ENCODE measurements at places on chromosomes 7 and 10.

GRCh38 chr10:29009464-29009863, 279.4 kb upstream of the LYZL1 start:
- DNase-seq = no peak

GRCh38 chr7:50416527-50417182, 33.5 kb downstream of the FIGNL1 start:
- DNase-seq = no peak

DNA sequence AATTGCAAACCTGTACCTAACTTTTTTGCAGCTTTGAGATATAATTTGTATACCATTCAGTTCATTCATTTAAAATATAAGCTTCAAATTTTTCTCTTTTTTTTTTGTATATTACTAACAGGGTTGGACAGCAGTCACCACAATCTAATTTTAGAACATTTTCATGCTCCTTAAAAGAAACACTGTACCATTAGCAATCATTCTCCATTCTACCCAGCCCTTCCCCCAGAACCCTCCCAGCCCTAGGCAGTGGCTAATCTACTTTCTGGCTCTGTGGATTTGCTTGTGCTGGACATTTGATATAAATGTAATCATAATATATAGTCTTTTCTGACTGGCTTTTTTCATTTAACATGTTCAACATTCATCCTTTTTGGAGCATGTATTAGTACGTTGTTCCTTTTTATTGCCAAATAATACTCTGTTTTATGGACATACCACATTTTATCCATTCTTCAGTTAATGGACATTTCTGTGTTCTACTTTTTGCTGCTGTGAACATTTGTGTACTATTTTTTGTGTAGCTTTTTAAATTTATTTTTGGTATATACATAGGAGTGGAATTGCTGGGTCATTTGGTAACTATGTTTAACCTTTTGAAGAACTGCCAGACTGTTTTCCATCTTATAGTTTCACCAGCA, 40.9 kb upstream of the ST7 start:
- no peak for DNase-seq

GRCh38 chr7:44712012-44712411, 36.6 kb upstream of the ZMIZ2 start:
- no peak for DNase-seq

DNA sequence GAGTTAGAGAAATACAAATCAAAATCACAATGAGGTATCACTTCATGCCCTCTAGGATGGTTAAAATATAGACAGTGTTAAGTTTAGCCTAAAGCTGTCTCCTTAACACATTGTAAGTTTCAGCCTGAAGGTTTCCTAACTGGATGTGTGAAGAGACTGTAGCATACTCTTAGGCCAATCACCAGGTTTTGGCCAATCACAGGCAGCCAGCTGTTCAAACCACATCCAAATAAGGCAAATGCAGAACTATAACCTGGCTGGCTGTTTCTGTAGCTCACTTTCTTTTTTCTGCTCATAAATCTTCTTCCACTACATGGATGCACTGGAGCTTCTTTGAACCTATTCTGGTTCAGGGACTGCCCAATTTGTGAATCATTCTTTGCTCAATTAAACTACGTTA, 19.7 kb downstream of the ESYT2 start:
- DNase-seq = no peak
